ENCODE measurements at places on chromosomes 7 and 10.

DNA sequence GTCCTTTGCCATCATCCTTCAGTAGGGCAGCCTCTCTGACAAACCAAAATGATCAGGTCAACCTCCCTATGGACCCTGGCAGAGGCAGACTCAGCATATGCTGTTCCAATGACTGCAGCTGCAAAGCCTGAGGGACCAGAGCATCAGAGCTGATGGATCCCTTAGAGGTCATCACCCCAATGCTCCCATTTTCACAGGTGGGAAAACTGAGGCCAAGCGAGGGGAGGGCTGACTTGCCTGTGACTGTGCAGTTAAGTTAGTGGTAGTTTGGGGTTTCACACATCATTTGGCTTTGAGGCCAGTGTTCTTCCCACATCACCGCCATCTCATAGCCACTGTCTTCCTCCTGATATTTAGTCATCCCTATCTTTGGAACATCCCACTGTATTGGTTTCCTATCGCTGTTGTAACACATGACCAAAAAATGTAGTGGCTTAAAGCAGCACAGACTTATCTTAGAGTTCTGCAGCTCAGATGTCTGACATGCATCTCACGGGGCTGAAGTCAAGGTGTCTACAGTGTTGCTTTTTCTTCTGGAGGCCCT is 69.3 kb upstream of the PDZD8 start:
- DNase-seq = no peak

- no peak for DNase-seq
These were observed 87.2 kb upstream of the PFKP start for GRCh38 chr10:2980116-2980515.

DNA sequence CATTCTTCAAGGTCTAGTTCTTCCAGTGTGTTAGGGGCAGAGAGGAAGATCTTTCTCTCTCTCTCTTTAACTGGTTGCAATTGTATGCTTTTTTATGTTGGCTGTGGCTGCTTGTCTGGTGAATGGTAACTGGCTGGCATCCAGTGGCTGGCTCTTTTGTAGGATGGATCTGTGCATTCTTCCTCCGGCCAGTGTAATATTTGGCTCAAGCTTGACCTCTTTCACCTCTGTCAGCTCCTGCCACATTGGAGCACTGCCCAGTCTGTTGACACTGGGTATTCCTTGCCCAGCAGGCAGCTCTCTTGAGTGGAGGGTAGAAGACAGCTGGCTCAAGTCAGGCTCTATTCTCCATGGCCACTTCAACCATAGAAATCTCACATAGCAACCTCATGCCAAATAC is 528.3 kb downstream of the PHTF2 start:
- DNase-seq = no peak

GRCh38 chr10:6068422-6068821 is 6.3 kb upstream of the IL2RA start:
- DNase-seq = no peak

GRCh38 chr7:42189535-42189934 is 47.5 kb downstream of the GLI3 start:
- DNase-seq = no peak

GRCh38 chr10:11057994-11058393 is 40.3 kb downstream of the CELF2 start:
- no peak for DNase-seq

DNA sequence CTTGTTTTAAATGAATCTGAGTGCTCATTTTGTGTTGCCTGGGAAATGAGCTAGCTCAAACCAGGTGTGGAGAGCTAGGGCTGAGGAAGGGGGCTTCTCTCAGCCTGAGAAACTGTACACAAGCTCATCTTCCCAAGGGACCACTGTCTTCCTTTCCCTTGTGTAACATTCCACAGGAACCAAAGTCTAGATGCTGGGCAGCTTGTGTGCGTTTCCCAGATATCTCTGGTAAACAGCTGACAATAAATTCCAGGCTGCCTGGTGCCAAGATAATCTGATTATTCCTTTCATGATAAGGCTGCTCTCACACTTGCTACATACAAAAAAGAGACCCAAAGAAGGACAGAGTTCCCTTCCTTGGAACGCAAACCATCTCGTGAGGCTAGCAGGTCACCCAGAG is 33.1 kb upstream of the MKLN1 start:
- no peak for DNase-seq

DNA sequence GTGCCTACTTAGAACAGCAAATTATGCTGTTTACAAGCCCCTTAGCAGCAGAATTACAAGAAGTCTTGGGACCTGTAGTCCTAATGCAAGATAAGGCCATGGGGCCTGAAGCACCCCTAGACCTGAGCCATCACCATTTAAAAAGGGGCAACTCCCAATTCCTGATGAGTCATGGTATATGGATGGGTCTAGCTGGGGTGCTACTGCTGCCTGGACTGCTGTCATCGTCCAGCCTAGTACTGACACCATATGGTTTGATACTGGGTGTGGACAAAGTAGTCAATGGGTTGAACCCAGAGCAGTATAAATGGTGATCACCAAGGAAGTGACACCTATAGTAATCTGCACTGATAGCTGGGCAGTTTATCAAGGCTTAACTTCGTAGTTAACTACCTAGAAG is 450.0 kb downstream of the IPMK start:
- no peak for DNase-seq

DNA sequence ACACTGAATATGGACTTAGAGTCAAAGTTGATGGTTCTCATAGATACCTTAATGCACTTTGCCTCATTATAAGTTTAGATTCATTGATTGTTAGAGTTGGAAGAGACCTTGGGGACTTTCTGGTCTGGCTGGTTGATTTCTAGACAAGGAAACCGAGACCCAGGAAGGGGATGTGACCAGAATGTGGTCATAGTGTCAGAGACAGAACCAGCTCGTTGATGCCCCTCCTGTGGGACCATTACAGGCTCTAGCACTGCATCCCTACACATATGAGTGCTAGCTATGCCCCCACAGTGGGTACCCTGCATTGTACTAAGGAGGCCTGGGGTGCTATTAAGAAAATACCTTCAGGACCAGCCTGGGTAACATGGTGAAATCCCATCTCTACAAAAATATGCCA is 306.6 kb downstream of the CAMK1D start:
- no peak for DNase-seq

- no peak for DNase-seq
These were observed 151.5 kb upstream of the PDE1C start for GRCh38 chr7:32221736-32222135.

- DNase-seq = no peak
These were observed 16.6 kb upstream of the GNA12 start for GRCh38 chr7:2860627-2861133.

DNA sequence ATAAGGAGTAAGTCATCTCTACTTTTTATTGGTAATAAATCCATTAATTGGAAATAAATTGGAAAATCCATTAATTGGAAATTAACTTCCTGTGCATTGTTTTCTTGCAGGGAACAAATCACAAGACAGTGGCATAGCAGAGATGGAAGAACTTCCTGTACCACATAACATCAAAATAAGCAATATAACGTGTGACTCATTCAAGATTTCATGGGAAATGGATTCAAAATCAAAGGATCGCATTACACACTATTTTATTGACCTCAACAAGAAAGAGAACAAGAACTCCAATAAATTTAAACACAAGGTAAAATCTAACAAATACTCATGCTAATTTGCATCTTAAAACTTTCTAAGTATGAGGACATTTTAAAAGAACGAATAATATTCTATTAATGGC is 57.8 kb downstream of the PHYHIPL start:
- DNase-seq = no peak

- no peak for DNase-seq
These were observed 180.3 kb downstream of the DNAJB6 start for GRCh38 chr7:157516911-157517781.

DNA sequence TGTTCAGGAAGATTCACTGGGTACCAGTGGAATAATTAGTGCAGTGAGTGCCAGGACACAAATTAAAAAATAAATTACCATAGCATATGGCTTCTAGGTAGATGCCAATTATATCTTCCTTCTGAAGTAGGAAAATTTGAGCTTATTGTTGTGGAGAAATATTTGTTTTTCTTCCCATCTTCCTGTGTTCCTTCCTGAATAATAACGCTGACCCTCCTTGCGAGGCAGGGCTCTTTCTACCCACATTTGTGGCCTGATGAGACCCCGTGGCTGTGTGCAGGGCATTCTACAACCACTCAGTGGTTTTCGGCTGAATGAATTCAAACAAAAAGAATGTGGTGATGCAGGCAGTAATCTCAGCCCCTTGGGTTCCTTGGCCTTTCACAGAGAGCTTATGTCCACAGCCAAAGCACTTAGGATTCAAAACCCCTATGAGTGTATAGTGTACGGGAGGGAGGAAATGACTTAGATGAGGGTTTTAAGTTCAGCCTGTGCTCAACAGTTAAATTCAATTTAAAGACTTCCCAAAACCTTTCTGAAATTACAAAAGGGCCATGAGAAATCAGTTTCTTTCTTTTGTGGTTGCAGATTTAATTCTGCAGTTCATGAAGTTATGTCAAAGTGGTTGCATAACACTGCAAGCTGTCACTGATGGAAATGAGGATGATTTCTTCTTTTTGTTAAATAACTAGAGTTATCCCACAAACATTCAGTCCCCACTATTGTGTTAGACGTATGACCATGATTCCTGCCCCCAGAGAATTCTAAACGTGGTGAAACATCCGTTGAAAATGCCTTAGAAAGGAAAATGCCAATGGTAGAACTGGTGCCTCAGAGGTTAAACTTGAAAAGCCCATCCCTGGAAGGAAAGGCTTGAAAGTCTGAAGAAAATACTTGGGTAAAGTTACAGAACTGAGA is 255.3 kb downstream of the FZD1 start:
- DNase-seq = no peak

DNA sequence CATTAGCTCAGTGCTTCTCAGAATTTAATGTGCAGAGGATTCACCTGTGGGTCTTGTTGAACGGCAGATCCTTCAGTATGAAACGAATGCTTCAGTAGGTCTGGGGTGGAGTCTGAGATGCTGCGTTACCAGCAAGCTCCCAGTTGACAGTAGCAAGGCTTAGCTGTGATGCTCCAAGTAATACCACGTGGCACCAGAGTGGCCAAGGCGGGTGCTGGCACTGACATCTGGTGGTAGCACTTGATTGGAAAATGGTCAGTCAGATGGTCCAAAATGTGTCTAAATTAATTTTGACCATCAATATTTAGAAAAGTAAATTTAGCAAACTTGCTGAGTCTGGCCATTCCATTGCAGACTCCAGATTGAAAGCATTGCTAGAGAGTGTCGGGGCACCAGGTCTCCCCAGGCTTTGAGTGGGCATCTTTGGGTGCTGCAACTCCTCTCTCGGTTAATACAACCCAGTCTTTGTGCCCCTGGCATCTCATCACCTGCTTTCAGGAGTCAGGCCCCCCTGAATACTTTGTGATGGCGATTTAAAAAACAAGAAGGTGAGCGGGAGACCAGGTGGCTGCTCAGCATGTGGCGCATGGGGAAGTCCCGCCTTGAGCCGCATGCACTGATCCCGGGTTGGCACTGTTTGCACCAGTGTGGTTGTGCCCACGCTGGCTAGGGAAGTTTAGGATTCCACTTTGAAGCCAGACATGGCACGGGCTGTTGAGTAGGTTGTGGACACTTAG is 130.1 kb downstream of the NT5C2 start:
- no peak for DNase-seq

DNA sequence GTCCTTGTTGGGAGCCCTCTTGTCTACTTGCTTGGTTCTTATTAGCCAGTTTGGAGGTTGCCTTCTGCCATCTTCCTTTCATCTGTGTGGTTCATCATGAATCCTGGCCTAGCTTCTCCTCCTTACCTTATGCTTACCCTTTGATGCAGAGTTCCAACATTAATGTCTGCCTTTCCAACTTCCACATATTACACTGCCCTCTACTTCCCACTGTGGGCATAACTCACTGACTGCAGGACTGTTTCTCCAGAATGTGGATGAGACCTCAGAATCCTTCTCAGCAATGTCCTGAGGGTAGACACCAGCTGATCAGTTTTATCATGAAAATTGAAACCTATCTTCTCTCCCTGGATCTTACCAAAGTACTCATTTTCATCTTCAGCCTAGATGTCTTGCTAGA is 491.0 kb downstream of the LRMDA start:
- DNase-seq = no peak

GRCh38 chr7:155356323-155357105 is 58.8 kb downstream of the INSIG1 start:
- no peak for DNase-seq

- DNase-seq = no peak
These were observed 67.9 kb upstream of the ANKRD1 start for GRCh38 chr10:90988802-90989201.

- no peak for DNase-seq
These were observed 17.2 kb upstream of the GLI3 start for GRCh38 chr7:42254217-42254616.

- DNase-seq = no peak
These were observed 43.2 kb downstream of the ZNF467 start for GRCh38 chr7:149729983-149730801.
